ENCODE measurements at places on chromosomes 16 and 17.

- no peak for DNase-seq
These were observed 680.3 kb upstream of the SOX9 start for GRCh38 chr17:71440513-71440912.

- DNase-seq: no peak
These were observed 12.8 kb upstream of the GFAP start for GRCh38 chr17:44928136-44928535.

- no peak for DNase-seq
These were observed 77.1 kb downstream of the WWP2 start for GRCh38 chr16:69839240-69839688.

DNA sequence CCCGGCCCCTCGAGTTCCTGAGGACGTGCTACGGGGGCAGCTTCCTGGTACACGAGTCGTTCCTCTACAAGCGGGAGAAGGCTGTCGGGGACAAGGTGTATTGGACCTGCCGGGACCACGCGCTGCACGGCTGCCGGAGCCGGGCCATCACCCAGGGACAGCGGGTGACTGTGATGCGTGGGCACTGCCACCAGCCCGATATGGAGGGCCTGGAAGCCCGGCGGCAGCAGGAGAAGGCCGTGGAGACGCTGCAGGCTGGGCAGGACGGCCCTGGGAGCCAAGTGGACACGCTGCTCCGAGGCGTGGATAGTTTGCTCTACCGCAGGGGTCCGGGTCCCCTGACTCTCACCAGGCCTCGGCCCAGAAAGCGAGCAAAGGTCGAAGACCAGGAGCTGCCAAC, 21.4 kb downstream of the FLYWCH1 start:
- DNase-seq: no peak

GRCh38 chr17:69223809-69224208, 4.8 kb downstream of the ABCA10 start:
- no peak for DNase-seq

GRCh38 chr17:20263595-20263994, 203.7 kb downstream of the LGALS9B start:
- DNase-seq: no peak

DNA sequence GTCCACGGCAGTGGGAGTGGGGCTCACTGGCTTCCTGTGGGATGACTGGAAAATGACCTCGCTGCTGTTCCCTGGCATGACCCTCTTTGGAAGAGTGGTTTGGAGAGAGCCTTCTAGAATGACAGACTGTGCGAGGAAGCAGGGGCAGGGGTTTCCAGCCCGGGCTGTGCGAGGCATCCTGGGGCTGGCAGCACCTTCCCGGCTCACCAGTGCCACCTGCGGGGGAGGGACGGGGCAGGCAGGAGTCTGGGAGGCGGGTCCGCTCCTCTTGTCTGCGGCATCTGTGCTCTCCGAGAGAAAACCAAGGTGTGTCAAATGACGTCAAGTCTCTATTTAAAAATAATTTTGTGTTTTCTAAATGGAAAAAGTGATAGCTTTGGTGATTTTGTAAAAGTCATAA, 7.8 kb upstream of the RNF213 start:
- peak; percentile 87 for DNase-seq

DNA sequence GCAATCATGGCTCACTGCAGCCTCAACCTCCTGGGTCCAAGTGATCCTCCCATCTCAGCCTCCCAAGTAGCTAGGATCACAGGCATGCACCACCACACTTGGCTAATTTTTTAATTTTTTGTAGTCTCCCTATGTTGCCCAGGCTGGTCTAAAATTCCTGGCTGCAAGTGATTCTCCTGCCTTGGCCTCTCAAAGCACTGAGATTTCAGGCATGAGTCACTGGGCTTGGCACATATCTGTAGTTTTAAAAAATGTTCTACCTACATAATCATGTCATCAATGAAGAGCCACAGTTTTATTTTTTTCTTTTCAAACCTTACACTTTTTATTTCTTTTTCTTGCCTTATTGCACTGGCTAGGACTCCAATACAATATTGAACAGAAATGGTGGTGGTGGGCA, 33.1 kb upstream of the COL1A1 start:
- no peak for DNase-seq

GRCh38 chr17:54324813-54325212, 502.1 kb downstream of the KIF2B start:
- no peak for DNase-seq

- no peak for DNase-seq
These were observed 15.8 kb upstream of the ITGAD start for GRCh38 chr16:31377210-31377903.

DNA sequence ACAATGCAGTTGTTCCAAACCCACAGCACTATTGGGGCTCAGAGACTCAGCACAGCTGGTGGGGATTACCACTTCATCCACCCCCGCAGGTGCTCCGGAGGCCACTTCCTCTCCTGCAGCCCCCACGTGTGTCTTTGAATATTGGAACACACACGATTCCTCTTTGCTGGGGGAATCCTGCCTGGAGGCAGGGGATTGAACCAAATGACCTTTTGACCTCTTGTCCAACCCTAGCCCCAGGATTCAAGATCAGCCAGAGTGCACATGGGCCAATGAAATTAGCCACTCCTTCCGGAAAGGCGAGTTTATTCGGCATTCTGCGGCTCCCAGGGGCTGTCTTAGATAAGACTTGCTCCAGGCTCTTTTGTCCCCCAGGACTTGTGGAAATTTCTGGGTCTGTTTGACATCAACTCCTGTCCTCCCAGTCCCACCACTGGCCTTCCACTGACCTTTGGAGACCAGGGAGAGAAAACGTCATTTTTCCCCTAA, 350.2 kb downstream of the FOXL1 start:
- DNase-seq: no peak

DNA sequence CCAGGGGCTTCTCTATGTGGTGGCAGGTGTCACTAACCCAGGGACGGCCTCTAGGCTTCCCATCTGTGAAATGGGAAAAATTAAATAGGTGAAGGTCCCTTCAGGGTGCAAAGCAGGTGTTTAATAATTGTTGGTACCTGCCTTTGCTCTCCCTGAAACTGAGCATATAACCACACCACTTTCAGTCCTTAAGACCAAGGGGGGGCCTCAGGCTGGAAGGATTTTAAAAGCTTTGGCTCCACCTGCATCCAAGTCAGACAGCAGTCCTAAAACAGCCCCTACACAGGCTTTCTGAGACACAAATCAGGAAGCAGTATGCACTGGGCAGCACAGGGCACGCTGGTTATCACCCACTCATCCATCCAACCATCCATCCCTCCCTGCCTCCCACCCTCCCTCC, 55.0 kb downstream of the TK2 start:
- DNase-seq: no peak

GRCh38 chr17:68455901-68456338, 1.4 kb downstream of the WIPI1 start:
- DNase-seq: no peak

DNA sequence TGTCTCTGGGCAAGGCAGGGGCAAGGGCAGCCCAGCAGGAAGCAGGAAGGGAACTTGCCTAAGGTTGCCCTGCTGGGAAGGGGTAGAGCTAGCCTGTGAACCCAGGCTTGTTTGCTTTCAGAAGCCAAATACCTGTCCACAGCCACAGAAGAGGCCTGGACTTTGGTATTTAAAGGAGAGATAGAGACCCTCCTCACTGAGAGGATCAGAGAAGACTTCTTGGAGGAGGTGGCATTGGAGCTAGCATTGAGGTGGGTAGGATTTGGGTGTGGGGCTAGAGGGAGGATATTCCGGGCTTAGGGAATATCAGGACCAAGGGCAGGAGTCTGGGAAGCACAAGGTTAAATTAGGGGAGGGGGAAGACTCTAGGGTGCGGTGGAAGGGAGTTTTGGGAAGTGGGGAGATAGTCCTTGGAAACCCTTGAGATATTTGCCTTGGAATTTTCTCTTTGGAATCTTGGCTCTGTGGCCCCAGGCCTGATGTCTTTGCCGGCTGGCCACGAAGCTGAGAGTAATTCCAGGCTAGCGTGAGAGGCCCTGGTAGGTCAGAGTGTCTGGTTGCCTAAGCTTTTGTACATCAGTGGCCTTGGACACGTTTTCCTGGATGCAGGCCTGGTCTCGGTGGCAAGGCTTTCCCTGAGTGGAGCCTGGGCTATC, 13.1 kb upstream of the ETV4 start:
- no peak for DNase-seq

GRCh38 chr16:26993963-26994362, 72.8 kb upstream of the C16orf82 start:
- DNase-seq: no peak

GRCh38 chr17:2745317-2746037, 4.0 kb downstream of the CCDC92B start:
- no peak for DNase-seq

GRCh38 chr17:33583518-33584417, 290.7 kb upstream of the ASIC2 start:
- DNase-seq: no peak

- DNase-seq: no peak
These were observed 14.7 kb downstream of the STXBP4 start for GRCh38 chr17:54983260-54983659.

DNA sequence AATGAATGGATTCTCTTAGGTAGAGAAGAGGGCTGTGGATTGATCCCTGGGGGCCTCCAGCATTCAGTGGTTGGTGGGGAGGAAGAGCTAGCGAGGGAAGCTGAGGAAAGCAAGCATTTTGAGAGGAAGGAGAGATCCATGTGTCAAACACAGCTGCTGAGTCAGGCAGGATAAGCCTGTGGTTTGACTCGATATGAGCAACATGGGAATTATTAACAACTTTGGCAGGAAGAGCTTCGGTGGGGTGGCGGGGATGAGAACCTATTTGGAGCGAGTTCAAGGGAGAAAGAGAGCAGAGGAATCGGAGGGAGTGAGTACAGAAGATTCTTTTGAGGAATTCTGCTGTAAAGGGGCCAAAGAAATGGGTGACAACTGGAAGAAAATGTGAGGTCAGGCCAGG, 59.5 kb upstream of the CDC42EP4 start:
- no peak for DNase-seq

- DNase-seq: no peak
These were observed 15.3 kb upstream of the CACNA1H start for GRCh38 chr16:1137604-1138003.

DNA sequence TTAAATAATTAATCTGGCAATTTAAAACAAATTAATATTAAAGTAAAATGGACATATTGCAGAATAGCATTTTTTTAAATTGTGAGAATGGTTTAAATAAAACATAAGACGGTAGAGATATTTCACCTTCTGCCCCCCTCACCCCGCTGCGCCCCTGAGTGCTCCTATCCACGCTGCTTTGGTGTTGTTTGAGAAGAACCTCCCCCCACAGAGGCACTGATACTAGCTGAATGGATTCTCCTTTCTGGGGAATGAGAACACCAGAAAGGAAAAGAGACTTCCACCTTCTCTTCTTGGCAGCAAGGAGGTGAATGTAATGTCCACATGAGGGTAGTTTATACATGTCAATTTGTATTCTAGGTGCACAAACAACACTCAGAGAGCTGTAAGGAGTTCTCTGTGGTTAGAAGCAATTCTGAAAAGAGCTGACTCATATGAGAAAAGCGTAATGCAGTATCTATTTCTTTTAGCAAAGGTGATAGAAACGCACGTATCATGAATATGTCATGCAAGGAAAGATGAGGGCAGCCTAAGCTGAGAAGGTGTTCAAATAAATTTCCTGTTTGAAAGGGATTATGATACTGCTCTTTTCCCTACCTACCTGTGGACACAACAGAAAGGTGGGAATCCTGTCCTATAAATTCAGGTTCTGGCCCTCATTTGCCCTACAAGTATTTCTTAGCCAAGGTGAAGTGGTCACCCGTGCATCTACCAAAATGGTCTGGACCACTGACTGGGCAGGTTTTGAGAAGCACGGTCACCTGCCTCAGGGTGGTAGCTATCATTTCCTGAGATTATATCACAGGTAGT, 126.9 kb downstream of the PARN start:
- DNase-seq: no peak

GRCh38 chr16:15894571-15895374, 6.4 kb upstream of the CEP20 start:
- no peak for DNase-seq

GRCh38 chr16:23629516-23629915, 11.6 kb downstream of the PALB2 start:
- DNase-seq: no peak

DNA sequence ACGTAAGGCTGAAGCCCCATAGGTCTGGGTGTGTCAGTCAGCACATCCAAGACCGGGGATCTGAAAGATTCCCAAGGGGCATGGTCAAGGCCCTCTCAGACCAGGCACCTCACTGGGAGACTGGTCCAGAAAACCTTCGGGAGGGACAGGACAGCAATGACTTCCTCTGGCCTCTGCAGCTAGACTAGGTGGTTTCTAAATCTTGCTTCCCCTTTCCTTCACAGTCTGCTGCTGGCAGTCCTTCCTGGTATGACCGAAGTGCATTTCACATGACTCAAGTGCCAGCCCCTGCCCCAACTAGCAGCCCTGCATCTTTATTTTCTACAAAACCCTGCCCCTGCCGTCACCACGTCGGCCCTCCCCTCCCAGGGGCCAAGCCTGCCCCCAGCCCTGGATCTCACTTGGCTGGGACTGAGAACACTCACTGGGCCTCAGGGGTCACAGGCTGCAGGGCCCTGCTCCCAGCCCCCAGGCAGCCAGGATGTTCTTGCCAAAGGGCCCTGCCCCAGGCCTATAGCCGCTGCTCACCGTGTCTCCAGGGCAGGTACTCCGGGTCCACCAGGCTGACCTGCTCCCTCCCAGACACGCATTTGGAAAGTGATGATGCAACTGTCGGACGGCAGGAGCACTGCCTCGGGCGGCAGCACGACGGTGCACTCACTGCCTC, 18.3 kb downstream of the POLR3K start:
- DNase-seq: no peak

DNA sequence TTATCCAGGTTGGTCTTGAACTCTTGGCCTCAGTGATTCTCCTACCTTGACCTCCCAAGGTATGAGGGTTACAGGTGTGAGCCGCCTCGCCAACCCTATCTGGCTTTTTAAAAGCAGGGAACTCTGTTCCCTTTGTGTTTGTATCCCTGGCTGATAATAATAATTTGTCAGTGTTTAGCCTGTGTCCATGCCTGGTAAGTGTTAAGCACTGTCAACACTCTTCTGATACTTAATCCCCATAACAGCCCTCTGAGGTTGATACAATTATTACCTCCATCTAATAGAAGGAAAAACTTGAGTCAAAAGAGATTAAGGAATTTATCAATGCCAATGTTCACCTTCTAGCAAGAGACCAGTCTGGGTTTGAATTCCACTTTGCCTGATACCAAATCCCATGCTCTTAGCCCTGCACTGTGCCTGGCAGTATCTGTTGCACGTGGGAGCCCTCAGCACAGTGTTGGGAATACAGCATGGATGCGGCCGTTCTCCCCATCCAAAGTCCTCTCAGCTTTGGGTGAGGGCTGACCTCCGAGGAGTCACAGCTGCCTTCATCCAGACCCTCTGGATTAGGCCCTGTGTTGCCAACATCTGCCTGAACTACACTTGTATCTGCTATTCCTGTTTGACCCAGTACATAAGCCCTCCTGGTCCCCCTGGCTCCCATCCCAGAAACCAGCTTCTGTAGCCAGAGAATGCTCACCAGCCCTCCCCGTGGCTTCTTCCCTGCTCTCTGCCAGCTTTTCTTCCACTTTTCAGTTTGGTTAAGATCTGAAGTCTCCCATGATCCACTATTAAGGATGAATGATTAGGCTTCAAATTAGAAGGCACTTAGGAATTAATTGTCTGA, 335.6 kb upstream of the ASIC2 start:
- no peak for DNase-seq
